ENCODE measurements at places on chromosomes 7 and 10. TPM values are rescaled to one million over a fixed set of nuclear protein-coding genes. Genes with fewer than 3 reads are reported as not detected.
A peak's percentile ranks its signal among the peaks of the same experiment; 100 is the strongest.

OR9A2 gene
- not detected for total RNA-seq

SP8 gene
- total RNA-seq = 0.18 TPM

SMO gene
- total RNA-seq = 47.4 TPM

GPNMB gene
- 132 TPM for total RNA-seq

WDR86 gene
- total RNA-seq = 19.4 TPM

DNA sequence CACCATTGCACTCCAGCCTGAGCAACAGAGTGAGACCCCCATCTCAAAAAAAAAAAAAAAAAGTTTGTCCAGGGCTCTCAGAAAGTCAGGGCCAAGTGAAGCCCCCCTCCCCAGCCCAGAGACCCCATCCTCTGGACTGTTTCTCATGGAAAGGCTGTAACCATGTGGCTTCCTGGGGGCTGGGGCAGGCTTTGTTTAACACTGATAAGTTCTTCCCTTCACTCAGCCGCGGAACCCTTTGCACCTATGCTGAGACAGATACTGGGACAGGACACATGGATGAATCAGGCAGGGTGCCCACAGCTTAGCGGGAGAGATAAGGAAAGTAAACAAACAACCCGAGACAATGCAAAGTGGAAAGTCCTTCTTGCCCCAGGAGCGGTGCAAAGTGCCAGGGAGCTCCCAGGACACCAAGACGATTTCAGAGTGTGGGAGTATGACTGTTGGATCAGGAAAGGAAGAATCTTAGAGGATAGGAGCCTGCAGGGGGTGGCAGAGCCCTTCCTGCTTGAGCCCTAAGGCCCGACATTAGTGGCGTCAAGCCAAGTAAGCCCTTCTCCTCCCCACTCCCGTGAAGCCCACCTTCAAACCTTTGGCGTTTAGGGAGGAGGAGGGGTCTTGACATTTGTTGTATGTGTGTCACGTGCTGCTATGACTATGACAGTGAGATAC is 11.6 kb downstream of the MLXIPL start:
- no peaks in the 10 kb centered on the region for H3K36me3 ChIP-seq
- H3K4me1 ChIP-seq = no peaks in the 10 kb centered on the region
- no peak overlapping the region for H3K4me3 ChIP-seq
- no peak overlapping the region for H3K27ac ChIP-seq
- DNase-seq = no peak

DNA sequence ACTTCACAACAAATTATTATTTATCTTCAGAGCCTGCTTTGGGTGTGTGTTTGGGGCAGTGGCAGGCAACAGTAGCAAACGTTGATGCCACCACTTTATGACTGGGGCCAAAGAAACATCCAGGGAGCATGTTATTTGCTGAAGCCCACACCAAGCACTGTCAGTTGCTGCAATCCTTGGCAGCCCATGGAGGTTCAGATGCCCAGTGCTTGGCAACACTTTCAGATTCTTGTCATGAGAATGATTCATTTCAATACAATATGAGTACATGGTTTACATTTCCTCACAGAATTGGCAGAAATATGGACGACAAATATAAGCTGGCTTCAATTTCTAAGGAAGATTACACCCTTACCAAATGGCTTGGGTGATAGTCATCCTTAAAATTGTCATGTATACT is 46.5 kb upstream of the GLI3 start:
- no peak overlapping the region for H3K4me3 ChIP-seq
- H3K36me3 ChIP-seq = no peaks in the 10 kb centered on the region
- no peak overlapping the region for H3K27ac ChIP-seq
- no peaks in the 10 kb centered on the region for H3K27me3 ChIP-seq

DNA sequence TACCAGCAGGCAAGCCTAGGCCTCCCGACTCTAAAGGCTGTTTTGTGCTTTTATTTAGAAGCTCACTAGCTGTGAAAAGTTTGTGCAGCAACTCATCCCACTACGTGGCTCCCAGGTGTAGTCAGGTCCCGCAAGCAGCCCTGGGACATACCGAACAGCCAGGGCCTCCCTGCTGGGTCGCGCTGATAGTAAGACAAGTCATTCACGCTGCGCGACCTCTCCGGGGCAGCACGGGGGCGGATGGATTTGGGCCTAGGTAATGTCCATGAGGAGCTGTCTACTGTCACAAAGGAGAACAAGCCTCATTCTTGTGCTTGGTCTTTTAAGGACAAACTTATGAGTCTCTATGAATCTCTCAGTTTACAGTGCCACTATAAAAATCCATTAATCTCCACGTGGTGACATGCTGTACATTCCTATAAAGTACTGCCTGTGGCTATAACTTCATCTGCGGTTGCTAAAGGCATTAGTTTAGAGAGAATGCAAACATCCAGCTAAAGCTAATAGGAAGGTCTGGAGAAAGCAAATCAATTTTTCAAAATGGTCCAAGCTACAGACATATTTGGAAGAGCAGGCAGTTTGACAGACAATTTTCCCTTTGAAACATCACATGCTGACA is 546.8 kb downstream of the PHTF2 start:
- H3K27me3 ChIP-seq = no peaks in the 10 kb centered on the region
- no peaks in the 10 kb centered on the region for H3K4me1 ChIP-seq
- DNase-seq = no peak
- H3K36me3 ChIP-seq = no peaks in the 10 kb centered on the region

DNA sequence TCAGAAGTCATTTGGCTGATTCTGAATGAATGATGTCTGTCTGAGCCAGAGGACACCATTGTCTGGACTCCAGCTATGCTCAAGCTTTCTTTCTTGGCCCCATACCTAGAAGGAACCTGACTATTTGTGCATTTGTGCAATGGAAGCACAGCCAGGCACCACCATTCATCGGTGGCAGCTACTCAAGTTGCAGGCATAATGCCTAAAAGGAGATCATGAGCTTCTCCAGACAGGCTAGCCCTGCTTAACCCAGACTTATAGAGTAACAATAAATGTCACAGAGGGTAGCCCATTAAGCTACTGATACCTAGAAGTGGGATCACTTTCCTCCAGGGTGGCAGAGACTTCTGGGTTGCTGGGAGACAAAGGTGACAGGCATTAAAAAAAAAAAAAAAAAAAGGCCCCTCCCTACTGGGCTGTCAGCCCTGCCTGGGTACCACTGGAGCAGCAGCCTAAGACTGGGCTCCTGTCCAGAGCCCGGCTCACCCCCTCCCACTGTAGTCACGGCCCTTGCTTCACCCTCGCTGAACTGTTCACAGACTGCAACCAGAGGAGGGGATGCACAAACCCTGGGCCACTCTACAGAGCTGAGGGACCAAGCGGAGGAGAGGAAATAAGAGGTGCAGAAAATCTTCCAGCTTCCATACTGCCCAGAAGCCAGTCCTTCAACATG is 75.4 kb upstream of the ATP6V0A4 start:
- no peaks in the 10 kb centered on the region for H3K27me3 ChIP-seq
- no peaks in the 10 kb centered on the region for H3K36me3 ChIP-seq

GRCh38 chr7:47228386-47229014 is 353.4 kb downstream of the TNS3 start:
- DNase-seq = no peak
- no peak overlapping the region for H3K4me3 ChIP-seq
- no peaks in the 10 kb centered on the region for H3K4me1 ChIP-seq
- H3K27me3 ChIP-seq = no peaks in the 10 kb centered on the region

- H3K4me1 ChIP-seq = no peaks in the 10 kb centered on the region
- no peak overlapping the region for H3K27ac ChIP-seq
- no peak for DNase-seq
- no peaks in the 10 kb centered on the region for H3K36me3 ChIP-seq
- H3K4me3 ChIP-seq = no peak overlapping the region
- no peaks in the 10 kb centered on the region for H3K27me3 ChIP-seq
These were observed 1308.2 kb downstream of the GATA3 start for GRCh38 chr10:9362721-9363120.

GRCh38 chr7:1965579-1966294 is 267.0 kb downstream of the MAD1L1 start:
- H3K36me3 ChIP-seq = no peaks in the 10 kb centered on the region
- DNase-seq = no peak
- H3K27me3 ChIP-seq = no peaks in the 10 kb centered on the region
- H3K4me1 ChIP-seq = no peaks in the 10 kb centered on the region
- no peak overlapping the region for H3K27ac ChIP-seq
- H3K4me3 ChIP-seq = no peak overlapping the region

DNA sequence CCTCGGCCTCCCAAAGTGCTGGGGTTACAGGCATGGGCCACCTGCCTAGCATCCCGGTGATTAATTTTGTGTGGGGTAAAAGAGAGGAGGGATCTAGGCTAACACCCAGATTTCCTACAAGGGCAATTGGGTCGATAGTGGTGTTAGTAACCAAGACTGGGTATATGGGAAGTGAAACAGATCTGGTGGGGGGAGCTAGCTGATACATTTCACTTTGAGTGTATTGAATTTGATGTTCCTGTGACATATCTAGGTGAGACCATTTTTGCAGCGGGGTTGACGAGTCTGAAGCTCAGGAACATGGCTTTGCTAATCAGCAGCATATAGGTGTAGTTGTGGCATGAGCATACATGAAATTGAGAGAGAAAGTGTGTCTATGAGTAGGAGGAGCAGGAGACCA is 12.0 kb downstream of the CLCN1 start:
- peaks cover 2% of the 10 kb centered on the region for H3K4me1 ChIP-seq
- H3K27me3 ChIP-seq = no peaks in the 10 kb centered on the region

DNA sequence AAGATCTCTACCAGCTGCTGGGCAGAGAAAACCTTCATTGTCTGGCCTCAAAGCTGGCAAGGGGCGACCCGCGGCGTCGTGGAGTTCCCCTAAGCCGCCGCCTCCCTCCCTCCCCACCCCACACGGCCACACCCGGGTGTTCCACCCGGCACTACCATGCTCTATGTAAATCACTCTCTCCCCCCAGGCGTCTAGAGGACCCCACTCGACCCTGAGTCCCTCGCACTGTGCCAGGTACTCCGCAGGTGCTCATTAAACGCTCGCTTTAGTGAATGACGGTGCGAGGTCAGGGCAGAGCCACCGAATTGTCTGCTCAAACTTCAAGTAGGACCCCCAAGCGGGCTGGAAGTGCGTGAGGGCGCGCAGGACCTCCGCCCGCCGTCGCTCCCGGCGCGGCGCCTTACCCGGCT is 628 bp downstream of the PARP12 start:
- peaks cover 16% of the 10 kb centered on the region for H3K4me1 ChIP-seq
- DNase-seq = peak; percentile 52
- H3K27me3 ChIP-seq = no peaks in the 10 kb centered on the region
- H3K36me3 ChIP-seq = no peaks in the 10 kb centered on the region

DNA sequence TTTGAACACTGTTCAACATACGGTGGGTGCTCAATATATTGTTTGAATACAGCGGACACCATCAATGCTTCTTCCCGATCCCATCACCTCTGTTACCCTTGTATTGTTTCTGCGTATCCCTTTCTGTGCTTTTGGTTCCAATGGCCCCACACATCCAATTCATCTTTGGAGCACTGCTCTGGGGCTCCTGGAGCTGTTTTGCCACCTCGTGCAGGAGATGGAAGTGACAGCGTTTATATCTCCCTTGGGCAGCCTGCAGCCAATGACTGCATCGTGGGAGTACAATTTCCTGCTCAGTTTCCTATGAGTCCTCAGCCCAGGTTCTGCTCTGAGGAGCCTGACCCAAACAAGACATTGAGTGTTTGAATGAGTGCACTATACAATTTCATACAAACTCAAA is 50.2 kb upstream of the PIK3CG start:
- H3K36me3 ChIP-seq = no peaks in the 10 kb centered on the region
- H3K4me3 ChIP-seq = no peak overlapping the region
- DNase-seq = no peak
- no peaks in the 10 kb centered on the region for H3K27me3 ChIP-seq

DNA sequence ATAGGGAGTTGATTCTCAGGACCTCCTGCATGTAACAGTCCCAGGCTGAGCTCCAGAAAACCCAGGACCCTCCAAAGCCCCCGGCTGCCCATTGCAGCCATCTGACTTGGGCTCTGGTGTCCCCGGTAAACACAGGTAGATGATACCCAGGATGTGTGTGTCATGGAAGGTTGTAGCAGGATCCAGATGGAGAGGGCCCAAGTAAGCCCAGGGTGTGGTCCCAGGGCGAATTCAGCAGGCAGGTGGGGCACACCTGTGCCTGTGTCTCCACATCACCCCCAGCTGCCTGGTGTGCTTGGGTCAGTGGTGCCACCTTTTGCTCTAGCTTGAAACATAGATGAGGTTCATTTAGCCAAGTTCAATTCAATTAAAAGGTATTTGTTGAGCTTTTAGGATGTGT is 524.1 kb downstream of the GLRX3 start:
- DNase-seq = no peak
- no peaks in the 10 kb centered on the region for H3K4me1 ChIP-seq
- H3K27me3 ChIP-seq = no peaks in the 10 kb centered on the region
- no peak overlapping the region for H3K4me3 ChIP-seq

DNA sequence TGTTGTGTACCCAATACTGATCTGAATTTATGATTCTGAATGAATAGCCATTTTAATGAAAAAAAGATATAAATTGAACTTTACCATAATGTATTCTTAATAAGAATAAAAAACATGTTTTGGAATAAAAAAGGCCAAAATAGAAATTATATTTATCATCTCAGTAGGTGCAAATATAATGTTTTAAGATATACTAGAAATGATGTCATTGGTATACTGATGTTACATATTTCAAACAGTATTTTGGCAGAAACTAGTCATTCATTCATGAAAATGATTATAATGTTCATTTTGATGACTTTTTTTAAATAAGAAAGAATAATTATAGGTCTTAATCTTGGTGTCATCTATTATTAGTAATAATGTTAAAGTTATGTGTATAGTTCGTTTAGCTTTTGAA is 9.2 kb downstream of the PCGF5 start:
- no peak overlapping the region for H3K4me3 ChIP-seq
- H3K27ac ChIP-seq = no peak overlapping the region
- no peak for DNase-seq
- no peaks in the 10 kb centered on the region for H3K36me3 ChIP-seq

DNA sequence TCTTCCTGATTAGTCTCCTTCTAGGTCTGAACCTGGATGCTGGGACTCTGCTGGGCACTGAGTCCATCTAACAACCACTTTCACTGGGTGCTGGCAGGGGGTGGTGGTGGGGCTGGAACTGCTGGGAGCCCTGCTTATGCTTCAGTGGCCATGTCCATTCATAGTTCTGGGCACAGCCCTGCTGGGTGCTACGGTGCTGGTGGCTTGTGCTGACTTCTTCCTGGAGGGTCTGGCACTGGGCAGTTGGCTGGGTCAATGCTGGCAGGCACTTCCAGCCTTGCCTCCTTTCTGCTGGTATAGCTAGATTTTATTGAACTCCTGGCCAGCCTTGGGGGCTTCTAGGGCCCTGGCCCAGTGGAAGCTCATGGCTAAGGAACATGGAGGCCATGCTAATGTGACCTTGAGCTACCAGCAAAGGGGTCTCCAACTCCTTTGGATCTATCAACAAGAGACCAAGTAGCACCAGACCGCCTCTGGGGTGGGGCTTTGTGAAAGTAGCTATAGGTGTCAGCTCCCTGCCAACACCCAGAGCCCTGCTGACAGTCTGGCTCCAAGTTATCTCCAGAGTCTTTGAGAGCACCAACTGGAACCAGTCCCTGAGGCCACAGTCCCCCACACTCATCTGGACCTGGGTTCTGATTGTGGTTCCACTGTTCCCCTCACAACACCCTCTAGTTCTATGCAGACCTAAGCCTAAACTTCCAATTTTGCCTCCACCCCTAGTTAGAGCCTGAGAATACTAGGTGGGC is 99.6 kb downstream of the MAGI2 start:
- no peak overlapping the region for H3K4me3 ChIP-seq
- no peak for DNase-seq
- no peaks in the 10 kb centered on the region for H3K36me3 ChIP-seq

GRCh38 chr7:66768865-66769832 is 28.6 kb downstream of the RABGEF1 start:
- H3K36me3 ChIP-seq = no peaks in the 10 kb centered on the region
- peaks cover 5% of the 10 kb centered on the region for H3K4me1 ChIP-seq
- no peak for DNase-seq
- H3K27me3 ChIP-seq = no peaks in the 10 kb centered on the region
- no peak overlapping the region for H3K27ac ChIP-seq
